ENCODE measurements at places on chromosomes 5 and 9. TPM values are rescaled to one million over a fixed set of nuclear protein-coding genes. Genes with fewer than 3 reads are reported as not detected.

Gene GABRB2
- polyA plus RNA-seq: 1.7 TPM

Gene PCDHGB3
- polyA plus RNA-seq: 2.4 TPM

Gene AJM1
- polyA plus RNA-seq: 1.2 TPM

Gene PCDHB5
- polyA plus RNA-seq: 10.5 TPM

Gene SPINK7
- 1.1 TPM for polyA plus RNA-seq

Gene FCN1
- polyA plus RNA-seq: 3.0 TPM

Gene ATP10B
- 0.55 TPM for polyA plus RNA-seq

Gene SPAG8
- polyA plus RNA-seq: 5.6 TPM

DNA sequence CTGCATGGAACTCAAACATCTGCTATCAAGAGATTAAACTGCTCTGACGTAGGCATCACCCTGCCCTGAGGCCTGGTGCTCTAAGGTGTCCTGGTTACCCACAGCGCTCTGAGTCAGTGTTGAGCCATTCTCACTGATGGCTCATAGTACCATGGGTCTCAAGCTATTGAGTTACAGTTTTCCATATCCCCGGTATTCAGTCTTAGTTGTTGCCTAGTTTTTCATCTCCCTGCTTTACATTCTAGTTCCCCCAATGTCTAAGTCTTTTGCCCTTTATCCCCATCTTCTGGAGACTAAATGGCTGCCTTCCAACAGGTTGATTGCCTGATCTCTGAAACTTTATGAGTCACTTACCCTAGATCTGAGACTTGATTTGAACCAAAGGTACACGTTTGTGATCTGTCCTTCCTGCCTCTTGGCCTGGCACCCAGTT is 161.2 kb upstream of the PTGER4 start:
- DNase-seq: no peak

DNA sequence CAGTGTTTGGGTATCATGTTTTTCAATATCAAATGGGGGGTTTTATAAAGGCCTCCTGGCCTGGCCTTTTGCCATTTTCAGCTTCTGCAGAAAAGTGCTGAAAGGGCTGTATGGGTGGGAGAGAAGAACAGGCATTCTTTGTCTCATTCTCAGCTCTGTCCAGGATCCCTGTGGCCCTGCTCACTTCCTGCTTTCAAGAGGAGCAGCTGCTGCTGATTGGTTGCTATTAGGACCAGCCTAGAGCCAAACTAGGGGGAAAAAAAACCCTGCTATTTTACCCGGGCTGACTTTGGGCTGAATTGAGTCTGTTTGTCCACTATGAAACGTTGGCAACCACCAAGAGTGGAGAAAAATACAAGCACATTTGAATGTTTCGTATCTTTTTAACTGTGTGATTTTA is 117.1 kb downstream of the CMYA5 start:
- no peak for DNase-seq

DNA sequence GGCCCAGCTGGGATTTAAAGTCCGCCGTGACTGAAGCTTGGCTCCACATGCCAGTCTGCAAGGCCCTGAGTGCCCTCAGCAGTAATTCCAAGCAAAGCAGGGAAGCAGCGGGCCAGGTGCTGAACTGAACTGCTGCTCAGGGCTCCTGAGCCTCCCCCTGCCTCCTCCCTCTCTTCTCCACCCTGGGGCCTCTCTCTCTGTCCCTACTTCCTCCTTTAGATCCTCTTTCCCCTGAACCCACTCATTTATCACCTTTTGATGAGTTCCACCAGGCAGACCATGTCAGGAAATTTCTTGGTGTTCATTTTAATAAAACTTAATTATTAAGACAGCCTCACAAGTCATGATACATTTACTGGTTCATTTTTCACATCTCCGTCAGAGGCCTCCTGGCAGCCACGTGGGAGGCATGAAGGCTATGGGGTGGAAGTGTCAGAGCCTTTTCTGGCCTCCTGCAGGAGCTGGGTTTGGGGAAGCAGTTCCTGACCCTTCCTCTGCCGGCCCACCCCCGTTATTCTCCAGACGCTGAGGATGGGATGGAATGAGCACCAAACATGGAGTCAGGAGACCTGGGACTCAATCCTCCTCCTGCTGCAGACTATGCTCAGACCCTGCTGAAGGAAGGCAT is 32.2 kb upstream of the KCNIP1 start:
- no peak for DNase-seq

GRCh38 chr9:75085640-75086039 is 2.3 kb downstream of the NMRK1 start:
- DNase-seq: no peak

GRCh38 chr5:142820447-142820846 is 50.3 kb downstream of the ARHGAP26 start:
- DNase-seq: no peak

DNA sequence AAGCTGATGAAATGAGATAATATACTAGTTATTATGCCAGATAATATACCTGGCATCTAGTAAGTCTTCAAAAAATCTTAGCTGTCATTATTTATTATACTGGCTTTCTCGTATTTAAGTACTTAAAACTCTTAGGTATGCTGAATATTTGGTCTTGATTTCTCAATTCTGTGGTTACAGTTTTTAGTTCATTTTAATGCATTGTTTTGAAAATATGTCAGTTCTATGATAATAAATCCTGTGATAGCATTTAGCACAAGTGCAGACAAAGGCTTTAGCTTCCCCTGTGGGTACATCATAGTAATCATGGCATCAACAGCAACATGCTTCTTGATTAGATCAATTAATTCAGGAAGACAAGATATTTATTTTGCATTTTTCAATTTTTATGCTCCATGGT is 133.0 kb downstream of the SMC2 start:
- DNase-seq: no peak

- DNase-seq: no peak
These were observed 27.2 kb downstream of the EXOSC2 start for GRCh38 chr9:130720762-130721161.

DNA sequence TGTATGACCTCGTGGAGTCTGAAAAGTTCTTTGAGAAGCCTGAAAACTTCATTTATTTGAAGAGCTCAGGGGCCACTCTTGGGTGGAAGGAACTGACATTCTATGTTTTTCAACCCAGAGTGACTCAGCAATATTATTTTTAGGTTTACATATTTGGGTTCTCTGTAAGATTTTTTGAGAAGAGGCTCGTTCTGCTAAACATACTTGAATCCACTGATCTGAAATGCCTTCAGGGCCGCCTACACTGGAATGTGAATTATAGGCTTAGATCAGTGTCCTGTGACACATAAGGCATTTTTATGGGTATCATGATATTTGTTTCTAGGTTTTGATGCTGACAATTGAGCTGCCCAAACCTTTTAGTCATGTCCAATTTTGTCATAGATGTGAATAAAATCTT is 86.2 kb downstream of the PSAT1 start:
- DNase-seq: no peak

- DNase-seq: no peak
These were observed 64.2 kb upstream of the PCSK5 start for GRCh38 chr9:75826314-75826713.

GRCh38 chr5:116530276-116530675 is 44.3 kb downstream of the SEMA6A start:
- DNase-seq: no peak

DNA sequence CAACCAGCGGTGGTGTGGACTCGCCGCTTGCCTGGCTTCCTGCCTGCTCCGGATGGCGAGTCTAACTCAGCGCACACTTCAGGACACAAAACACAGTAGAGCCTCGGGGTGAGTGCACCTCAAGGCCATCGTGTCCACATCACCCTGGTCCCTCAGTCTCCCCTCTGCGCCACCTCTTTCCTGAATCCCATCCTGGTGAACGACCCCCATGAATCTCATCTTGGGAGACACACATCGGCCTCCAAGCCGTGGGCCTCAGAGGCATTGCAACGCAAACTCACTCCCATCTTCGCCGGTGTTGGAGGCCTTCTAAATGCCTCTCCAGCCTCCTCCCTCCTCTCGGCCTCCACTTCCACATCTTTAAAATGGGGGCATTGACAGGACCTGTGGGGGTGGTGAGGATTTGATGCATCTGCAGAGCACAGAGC is 124.3 kb downstream of the COL23A1 start:
- DNase-seq: no peak

GRCh38 chr5:157236423-157236822 is 29.5 kb upstream of the CYFIP2 start:
- DNase-seq: no peak

DNA sequence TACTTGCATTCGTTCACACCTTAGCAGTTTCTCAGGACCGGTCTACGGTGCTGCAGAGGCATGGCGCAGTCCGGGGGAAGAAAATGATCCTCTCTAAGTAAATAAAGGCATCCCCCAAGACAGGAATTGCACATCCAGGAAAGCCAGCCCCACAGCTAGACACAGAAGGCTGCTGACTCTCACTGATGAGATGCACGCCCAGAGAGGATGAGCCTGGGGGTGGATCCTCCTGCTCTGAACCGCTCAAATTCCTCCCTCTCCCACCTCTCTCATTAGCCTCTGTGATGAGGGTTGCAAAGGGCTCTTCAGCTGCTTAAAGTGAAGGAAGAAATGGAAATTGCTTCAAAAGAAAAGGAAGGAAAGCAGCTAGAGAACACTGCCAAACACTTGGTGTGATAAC is 132.4 kb downstream of the TTLL11 start:
- DNase-seq: no peak

DNA sequence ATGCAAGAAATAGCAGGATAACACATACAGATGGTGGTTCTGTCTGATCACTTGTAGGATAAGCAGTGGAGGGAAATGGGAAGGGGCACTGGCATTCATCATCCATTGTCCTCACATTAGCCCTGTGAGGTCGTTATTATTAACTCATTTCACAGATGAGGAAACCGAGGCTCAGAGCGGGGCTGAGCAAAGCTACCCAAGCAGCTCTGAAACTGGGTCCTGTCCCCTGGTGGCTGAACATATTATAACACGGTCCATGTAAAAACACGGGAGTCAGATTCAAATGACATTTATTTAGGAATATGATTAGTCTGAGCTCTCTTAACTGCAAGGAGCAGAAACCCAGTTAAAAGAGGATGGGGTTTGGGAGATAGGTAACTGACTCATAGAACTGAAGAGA is 43.1 kb downstream of the HRH2 start:
- DNase-seq: no peak

DNA sequence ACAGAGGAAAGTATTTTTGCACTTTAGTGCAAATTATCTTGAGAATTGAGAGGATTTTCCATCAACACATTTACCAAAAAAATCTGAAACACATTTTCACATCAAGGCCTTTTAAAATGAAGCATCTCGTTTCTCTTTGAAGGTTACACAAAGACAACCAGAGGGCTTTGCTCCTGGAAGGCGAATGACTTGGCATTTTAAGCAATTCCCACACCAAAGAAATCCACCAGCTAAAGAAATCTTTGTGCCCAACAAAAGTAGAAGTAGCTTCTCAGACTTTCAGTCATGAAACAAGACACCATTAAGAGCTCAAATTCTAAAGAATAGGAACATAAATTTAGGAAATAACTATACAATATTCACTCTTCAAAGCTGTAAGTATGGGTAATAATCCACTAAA is 59.9 kb downstream of the HABP4 start:
- DNase-seq: no peak

- no peak for DNase-seq
These were observed 59.5 kb downstream of the MVB12B start for GRCh38 chr9:126386088-126386487.

GRCh38 chr5:67942421-67942820 is 273.1 kb upstream of the PIK3R1 start:
- no peak for DNase-seq

All from left renal pelvis (tissue), 4 donors.